ENCODE measurements at places on chromosomes 4 and X. TPM values are rescaled to one million over a fixed set of nuclear protein-coding genes. Genes with fewer than 3 reads are reported as not detected.

The ZGRF1 gene
- 9.1 TPM for total RNA-seq

The SHISA3 gene
- not detected for total RNA-seq

The PFKFB1 gene
- 0.25 TPM for total RNA-seq

The SPARCL1 gene
- total RNA-seq = 26.9 TPM

The CCNB3 gene
- total RNA-seq = 0.59 TPM

The GAGE12E gene
- not detected for total RNA-seq

The SORCS2 gene
- total RNA-seq = 9.4 TPM

The STK32B gene
- total RNA-seq = 13.1 TPM

The RBMXL3 gene
- not detected for total RNA-seq

The CXCL1 gene
- total RNA-seq = 1.0 TPM

The PAK3 gene
- total RNA-seq = 0.46 TPM
